ENCODE measurements at places on chromosomes 6 and 20.
A peak's percentile ranks its signal among the peaks of the same experiment; 100 is the strongest.

- DNase-seq = no peak
Observed at GRCh38 chr20:51802170-51802751, at the start of gene SALL4. Gene SALL4 (minus strand): TSS chr20:51802521. CDS start chr20:51802408, 113 bp downstream.

- no peak for DNase-seq
Observed at GRCh38 chr20:52130406-52130805, 61.2 kb downstream of the ZFP64 start.

DNA sequence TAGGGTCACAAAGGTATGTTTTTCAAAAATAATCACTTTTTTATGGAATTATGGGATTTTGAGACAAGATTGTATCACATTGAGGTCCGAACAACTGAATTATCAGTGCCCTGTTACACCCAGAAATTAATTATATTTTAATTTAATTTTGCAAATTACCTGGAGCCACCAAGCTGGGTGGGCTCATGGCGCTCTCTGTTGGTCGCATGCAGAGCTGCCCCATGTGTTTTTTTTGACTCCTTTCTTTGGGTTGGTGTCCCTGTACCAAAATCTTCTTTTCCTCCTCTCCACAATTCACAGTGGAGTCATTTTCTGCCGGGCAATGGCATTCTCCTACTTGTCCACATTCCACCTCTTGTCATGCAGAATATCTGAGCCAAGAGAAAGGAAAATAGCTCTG is 38.9 kb upstream of the FRMD1 start:
- no peak for DNase-seq

GRCh38 chr6:30495993-30496392 is 6.7 kb downstream of the HLA-E start:
- no peak for DNase-seq

DNA sequence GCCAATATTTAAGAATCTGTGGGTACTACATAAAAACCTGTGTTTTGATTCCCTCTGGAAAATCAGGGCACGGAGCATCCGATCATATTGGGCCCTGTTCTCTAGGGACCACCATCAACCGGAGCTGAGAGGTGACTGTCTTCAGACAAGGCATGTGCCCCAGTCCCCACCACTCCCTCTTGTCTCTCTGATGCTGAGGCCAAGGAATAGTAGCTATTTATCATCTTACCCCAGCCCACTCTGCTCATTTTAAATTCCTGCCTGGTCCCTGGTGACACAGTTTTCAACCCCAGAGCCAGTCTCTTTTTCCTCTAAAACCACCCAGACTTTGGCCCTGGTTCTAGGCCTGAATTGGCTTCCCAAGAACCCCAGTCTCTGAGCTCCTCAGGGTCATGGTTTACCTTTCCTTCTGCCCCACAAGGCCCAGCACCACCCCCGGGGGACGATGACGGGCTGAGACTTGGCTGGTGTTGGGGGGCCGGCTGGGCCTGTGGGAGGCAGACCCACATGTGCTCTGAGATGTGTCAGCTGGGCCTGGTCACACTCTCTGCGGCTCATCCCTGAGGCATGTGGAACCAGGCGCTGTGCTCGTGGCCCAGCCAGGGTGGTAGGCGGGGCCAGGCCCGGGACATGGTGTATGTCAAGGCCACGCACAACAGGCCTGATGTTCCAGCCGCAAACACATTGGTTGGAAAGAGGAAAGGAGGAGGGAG is 114.4 kb downstream of the CEBPB start:
- DNase-seq = no peak

DNA sequence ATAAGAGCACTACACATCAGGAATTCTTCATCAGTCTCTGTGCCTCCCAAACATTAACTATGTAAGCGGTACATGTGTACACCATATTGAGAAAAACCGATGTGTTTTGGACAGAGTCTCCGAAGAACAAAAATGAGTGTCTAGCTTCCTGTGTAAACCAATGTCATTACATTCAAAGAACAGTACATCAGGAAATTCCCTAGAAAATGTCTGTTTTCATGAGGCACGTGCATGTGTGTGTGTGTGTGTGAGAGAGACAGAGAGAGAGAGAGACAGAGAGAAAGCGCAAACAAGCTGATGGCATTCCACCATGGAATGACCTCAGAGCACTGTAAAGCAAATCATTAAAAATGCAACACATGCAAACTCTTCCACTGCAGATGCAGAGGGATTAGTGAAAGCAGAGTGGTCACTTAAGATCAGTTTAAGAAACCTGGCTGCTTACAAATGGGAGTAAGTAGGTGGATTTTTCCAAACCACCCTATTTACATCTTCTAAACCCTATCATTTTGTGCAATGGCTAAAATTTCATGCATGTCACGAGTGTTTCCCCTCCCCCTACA is 133.9 kb downstream of the HIVEP2 start:
- no peak for DNase-seq

DNA sequence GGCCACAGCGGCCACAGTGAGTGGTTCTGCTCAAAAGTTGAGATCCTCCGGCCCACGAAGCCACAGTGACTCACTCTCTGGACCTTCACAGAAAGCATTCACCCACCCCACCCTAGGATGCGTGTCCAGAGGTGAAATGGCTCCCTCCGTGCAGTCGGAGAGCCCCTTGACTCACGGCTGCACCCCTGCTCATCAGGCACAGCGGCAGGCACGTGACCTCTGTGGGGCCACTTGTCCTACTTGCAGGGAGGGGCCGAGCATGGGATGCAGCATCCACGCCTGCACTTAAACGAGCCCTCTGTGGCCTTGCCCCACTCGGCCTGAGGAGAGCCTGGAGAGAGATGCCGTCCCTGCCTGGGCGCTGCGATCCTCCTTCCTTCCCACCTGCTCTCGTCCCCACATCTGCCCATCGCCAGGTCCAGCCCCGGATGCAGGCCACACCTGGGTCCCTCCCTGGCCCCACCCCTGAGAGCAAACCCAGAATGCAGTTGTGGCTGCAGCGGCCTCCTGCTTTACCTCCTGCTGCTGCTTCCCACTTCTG is 28.7 kb downstream of the NTSR1 start:
- DNase-seq = no peak

DNA sequence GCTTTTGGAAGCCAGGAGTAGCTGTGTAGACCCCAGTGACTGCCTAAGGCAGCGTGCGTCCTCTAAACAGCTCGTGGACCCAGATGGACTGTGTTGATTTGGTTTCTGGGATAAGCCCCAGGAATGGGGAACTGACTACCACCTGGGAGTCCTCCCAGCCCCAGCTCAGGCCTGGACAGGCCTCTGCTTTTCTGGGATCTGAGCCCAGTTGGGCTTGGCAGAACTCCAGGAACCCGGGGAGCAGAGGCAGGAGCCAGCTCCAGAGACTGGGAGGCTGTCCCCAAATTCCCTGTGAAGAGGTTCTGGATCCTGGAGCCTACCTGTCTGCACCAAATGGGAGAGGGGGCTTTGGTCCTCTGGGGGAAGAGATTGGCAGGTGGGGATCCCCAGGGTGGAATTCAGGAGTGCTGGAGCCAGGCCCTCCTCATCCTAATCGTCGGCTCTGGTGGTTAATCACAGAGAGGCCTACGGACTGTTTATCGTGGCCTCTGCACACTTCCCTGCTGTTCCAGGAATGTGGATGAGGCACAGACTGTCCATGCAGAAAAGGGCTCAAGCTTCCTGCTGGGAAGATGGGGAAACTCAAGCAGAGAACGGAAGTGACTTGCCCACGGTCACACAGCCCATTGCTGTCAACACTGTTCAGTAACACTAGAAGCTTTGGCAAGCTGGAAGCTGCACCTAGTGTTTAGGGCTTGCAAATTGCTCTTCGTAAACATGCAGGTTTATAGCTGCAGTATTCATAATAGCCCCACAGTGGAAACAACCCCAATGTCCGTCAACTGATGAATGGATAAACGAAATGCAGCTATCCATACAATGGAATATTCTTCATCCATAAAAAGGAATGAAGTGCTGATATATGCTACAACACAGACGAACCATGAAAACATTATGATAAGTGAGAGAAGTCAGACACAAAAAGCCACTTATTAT is 100.6 kb downstream of the KCNB1 start:
- DNase-seq = no peak

DNA sequence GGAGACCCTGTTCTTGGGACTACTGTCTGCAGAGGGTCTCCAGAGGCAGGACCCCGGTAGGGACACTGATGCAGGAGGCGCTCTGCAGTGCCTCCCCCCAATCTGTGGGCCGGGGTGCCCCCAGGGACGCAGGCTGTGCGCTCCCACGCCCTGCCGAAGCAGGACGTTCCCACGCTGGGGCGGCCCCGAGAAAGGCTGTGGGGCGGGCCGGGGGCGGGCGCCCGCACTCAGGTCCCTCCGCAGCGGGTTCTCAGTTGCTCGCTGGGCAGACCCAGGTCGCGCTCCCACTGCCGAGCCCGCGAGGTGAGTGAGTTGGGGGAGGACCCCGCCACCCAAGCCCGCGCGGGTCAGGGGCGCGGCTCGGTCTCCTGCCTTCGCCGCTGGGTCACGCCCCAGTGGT is at the start of gene COX4I2:
Gene COX4I2 (plus strand): TSS at position 253 of the 400 bp plus-strand sequence. CDS start 1,106 bp downstream, outside the sequence.
- no peak for DNase-seq

GRCh38 chr6:131427434-131428058 is 145.5 kb upstream of the ARG1 start:
- no peak for DNase-seq

GRCh38 chr6:4564801-4565271 is 211.4 kb upstream of the CDYL start:
- no peak for DNase-seq

DNA sequence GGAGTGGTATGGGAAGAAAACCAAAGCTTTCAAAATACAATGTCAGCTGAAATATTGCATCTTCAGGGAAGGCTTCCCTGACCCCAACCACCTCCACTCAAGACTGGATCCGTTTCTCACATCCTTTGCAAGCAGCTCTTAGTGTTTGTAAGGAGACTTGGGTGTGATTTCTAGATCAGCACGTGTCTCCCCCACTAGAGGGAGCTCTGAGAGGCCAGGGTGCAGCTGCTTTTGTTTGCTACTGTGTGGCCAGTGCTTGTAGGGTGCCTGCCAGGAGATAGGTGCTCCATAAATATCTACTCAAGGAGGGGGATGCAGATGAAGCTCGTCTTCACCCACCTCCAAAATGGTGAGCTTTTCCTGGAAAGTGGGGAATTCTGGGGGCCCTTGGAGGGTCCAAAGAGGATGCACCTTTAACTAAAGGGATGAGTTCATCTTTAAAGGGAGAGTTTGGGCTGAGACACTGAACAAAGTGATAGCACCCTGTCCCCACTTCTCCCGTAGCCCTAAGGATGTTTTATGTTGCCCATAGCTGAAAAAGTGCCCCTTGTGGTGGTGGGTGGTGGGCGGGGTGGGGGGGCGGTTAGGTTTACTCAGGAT is 52.6 kb upstream of the MAFB start:
- no peak for DNase-seq

DNA sequence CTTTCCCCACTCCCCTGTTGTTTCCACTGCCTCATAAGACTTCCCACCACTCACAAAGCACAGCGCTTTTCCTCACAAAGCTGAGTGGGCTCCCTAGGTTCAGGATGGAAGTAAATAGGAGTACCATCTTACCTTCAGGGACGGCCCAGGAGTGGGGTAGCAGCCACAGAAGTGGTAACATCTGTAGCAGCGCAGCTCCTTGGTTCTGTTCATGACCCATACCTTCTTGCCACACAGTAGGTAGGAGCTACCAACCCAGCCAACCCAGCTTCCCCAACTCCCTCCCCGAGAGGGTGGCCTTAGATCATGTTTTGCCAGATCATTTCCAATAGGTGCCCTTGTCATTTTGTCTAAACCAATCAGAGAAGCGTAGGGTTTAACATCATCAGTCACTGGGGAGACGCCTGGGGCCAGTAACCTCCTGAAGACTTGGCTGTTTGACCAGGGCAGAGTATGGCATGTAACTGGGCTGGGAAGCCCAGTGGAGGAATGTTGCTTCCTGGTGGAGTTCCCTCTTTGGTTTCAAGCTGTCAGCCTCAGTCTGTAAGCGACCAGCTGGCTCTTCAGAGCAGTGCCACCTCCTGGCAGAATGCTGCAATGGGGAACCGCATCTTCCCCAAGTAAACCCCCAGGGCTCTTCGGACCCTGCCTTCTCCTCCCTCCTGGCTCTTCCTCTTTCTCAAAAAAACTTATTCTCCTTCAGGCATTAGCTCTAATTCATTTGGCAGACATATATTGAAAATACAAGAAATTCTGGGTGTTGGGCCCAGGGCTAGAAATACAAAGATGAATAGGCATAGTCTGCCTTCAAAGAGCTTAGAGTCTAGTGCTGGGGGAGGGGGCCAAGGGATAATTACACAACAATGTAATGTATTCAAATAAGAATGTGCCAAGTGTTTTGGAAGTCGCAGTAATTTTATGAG is at the start of gene HLA-DMA:
Gene HLA-DMA (minus strand): TSS at position 281 of the 923 bp plus-strand sequence. CDS start 61 bp downstream, at position 220.
- peak; percentile 41 for DNase-seq

- DNase-seq = no peak
Observed at GRCh38 chr6:149130508-149130907, 187.0 kb upstream of the TAB2 start.

GRCh38 chr6:37490536-37491170 is 9.0 kb downstream of the CCDC167 start:
- no peak for DNase-seq

- no peak for DNase-seq
Observed at GRCh38 chr6:24929242-24929641, 6.5 kb downstream of the RIPOR2 start.

- DNase-seq = no peak
Observed at GRCh38 chr6:68533339-68533795, 101.7 kb upstream of the ADGRB3 start.

DNA sequence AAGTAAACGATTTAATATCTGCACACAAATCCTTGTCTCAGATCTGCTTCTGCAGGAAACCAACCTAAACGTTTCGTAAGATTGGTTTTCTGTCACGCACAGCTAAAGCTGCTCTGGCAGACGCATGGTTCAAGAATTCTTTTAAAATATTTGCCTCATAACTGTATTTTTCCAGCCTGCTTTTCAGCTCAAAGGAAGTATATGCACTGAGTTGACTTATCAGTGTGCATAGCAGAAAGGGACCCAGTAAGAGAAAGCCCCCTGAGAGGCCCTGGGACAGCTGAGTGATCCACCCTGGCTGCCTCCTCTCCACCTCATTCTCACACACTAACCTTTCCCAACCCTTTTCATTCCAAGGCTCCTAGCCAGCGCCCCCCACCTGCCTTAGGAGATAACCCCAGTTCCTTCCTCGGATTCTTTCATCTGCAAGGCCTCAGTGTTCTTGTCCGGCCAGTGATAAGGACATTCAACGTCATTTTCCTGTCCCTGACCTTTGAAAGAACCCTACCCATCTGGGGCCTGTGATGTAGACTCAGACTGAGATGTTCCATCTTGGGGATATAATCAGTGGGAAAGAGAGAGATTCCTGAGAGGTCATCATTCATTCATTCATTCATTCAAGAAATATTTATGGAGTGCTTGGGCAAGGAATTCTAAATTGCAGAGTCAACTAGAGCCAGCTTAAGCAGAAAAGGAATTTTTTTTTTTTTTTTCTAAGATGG is 22.4 kb upstream of the SLC9A8 start:
- DNase-seq = no peak

Measured in stimulated activated CD4-positive, alpha-beta T cell treated with anti-CD3 and anti-CD28 coated beads, TNF-alpha, amount 100 ng/mL, for 1 hour (primary cell).